ENCODE measurements at places on chromosomes 4 and X.

GRCh38 chrX:74536152-74536831 is 78.1 kb downstream of the RLIM start:
- DNase-seq = peak; percentile 24

GRCh38 chr4:127327491-127327890 is 305.3 kb upstream of the INTU start:
- no peak for DNase-seq

DNA sequence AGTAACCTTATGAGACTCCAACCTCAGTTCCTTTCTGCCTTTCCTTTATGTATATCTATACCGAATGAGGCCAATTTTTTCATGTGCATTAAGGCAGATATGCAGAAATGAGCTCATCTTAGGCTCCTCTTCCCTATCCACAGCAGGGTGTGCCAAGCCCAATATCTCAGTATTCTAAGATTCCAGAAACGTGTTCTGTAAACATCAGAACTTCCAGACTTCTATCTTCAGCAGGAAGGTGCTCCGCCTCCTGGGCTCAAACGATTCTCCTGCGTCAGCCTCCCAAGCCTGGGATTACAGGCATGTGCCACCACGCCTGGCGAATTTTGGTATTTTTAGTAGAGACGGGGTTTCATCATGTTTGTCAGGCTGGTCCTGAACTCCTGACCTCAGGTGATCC is 31.0 kb upstream of the CCNG2 start:
- no peak for DNase-seq

GRCh38 chrX:138691186-138691585 is 20.3 kb downstream of the FGF13 start:
- DNase-seq = no peak
